ENCODE measurements at places on chromosomes 13 and 19.
A peak's percentile ranks its signal among the peaks of the same experiment; 100 is the strongest.

DNA sequence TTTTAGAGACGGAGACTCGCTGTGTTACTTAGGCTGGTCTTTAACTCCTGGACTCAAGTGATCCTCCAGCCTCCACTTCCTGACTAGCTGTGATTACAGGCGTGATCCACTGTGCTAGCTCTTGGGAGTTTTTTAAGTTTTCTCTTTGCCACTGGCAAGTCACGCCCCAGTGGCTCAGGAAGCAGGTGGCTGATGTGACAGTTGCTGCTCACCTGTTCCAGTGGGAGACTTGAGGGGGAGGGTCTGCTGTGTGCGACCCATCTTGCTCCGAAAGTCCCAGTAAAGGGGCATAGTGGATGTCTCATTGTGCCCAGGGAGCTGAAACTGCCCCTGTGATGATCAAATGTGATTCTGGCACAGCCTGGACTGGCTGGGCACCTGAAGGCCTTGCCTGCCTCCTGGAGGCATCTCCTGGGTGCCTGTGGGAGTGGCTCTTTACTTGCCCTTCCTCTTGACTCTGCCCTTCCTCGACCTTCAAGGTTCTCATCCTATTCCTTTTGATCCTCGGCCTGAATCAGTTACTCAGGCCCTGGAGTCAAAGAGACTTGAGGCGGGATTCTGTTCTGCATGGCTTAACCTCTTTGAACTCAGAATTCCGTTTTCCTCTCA, 7.8 kb downstream of the SMARCA4 start:
- no peak for DNase-seq

DNA sequence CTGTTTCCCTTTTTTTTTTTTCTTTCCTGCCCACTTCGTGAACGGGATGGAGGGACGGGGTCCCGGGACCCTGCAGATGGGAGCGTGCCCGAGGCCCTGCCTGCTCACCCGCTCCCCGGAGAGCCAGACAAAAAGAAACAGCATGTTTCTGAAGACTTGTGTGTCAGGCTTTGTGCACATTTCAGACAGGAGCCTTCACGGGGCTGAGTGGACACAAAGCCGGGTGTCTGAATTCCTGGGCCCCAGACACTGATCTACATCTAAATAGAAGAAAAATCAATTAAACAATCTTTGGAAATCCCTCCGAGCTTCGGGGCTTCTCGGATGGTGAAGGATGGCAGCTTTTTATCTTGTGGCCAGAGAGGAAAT, 4.2 kb downstream of the PGPEP1 start:
- DNase-seq, result no peak

- DNase-seq, result no peak
Measured at GRCh38 chr13:32897296-32897695, 118.9 kb upstream of the KL start.

- DNase-seq, result peak; percentile 7
Measured at GRCh38 chr13:87954091-87954490, 282.9 kb downstream of the SLITRK5 start.

- no peak for DNase-seq
Measured at GRCh38 chr13:44331446-44331845, 42.2 kb upstream of the SERP2 start.

DNA sequence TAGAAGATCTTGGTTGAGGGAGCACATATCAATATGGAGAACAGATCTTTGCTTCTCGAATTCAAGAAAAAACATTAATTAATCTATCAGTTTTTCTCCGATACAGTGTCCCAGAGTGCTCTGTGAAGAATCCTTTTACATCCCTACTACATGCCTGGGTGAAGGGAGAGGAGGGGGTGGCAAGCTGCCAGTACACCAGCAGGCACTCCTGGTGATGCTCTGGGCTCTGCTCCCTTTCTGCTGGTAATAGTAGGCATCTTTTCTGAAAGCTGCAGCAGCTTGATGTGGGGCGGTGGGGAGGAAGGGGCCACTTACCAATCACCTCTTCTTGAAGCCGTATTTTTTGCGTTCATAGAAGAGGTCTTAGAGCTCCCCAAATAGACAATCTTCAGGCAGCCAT, 30.7 kb downstream of the PBX4 start:
- no peak for DNase-seq

DNA sequence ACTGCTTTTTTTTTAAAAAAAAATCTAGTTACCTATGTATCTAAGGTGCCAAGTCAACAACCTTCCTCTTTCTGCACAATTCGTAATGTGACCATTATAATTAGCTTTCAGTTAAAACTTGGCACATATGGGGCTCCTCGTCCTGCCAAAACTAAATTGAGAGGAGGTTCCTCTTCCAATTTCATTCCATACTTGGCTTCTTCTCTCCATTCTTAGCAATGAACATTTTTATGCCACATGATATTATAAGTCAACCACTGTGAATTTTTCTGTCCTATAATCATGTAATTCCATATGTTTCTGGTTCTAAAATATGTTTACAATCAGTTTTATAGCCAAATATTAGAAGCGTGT, 177.0 kb downstream of the DCLK1 start:
- DNase-seq, result peak; percentile 3

- DNase-seq, result no peak
Measured at GRCh38 chr13:25493931-25494640, 122.3 kb downstream of the ATP8A2 start.

DNA sequence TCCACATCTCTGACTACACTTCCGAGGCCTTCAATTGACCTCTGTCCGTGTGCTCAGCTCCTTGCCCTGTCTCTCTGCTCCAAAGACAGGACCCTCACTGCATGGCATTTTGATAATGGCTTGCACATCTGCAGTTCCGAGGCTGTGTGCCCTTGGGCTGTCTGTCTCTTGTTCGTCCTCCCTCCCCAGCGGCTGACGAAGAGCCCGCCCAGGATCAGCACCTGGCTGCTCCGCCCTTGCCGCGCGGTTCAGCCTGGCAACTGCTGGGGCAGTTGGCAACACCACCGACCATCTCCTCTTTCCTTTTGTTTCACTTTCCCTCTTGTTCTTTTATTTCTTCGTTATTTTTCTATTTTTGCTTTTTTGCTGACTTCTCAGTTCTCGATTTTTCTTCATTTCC, 270.4 kb downstream of the TEX29 start:
- no peak for DNase-seq
